ENCODE measurements at places on chromosomes 3 and 15. TPM values are rescaled to one million over a fixed set of nuclear protein-coding genes. Genes with fewer than 3 reads are reported as not detected.

DNAH12 gene
- total RNA-seq = 0.13 TPM

PEX11A gene
- 5.8 TPM for total RNA-seq

MCF2L2 gene
- 0.26 TPM for total RNA-seq

GRCh38 chr3:46478341-46478740, 13.6 kb upstream of the LTF start:
- no peak for DNase-seq

GRCh38 chr3:116474801-116475200, 29.5 kb upstream of the LSAMP start:
- DNase-seq = no peak

DNA sequence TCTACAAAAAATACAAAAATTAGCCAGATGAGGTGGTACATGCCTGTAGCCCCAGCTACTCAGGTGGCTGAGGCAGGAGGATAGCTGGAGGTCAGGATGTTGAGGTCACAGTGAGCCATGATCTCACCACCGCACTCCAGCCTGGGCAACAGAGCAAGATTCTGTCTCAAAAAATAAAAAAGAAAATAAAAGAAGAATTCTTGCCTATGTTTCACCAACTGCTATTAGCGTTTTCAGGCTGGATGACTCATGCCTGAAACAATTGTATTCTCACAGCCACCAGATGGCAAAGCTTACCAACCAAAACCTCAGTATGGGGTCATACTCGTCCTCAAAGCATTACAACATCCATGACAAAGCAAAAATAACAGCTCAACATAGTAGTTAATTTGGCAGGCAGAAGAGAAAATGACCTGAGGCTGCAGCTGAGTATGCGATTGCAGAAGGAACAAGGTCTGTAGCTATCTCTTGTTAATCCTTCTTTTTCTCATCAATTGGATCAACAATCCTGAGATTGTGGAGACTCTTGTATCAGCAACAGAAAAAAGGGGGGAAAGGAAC, 52.2 kb downstream of the TP53BP1 start:
- DNase-seq = peak; percentile 98

DNA sequence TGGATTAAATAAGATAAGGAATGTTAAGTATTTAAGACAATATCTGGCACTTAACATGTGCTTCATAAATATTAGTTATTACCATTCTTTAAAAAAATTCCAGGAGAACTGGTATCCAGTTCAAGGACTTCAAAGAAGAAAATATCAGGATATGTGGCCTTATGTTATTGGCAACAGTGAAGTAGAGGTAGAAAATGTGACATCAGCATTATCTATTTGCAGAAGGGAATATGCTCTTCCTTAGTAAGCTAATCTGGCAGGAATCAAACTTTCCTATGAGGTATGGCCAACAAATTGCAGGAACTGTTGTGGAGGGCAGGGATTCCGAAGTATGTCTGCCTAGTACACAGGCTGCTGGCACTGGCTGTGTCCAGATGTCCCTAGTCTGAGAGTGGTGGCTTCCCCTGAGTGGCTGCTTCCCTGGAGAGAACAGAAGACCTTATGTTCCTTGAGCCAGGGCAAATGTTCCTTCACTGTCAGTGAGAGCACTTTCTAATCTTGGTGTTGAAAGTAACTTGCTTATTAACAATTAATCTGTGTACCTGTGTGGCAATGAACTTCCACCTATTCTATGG, 351.7 kb upstream of the THRB start:
- no peak for DNase-seq
